CD4-positive, alpha-beta T cell treated with Interleukin-4 for 1 hour (primary cell): ENCODE measurements at places on chromosomes 4 and X.
A peak's percentile ranks its signal among the peaks of the same experiment; 100 is the strongest.

DNA sequence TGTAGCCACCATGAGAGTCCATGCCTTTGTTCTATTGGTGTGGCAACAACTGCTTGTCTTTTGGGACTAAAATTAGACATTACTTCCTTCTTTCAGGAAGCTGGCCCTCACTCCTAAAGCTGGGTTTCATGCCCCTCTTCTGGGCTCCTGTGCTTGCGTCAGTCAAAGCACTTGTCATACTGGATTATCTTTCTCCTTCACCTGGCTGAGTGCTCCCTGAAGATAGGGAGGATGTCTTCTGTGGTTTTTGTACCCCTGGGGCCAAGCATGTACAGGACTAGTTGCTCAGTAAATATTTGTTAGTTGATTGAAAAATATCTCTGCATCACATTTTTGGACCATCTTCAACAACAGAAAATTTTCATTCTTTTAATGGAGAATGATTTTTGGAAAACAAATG is 26.1 kb upstream of the LONRF3 start:
- DNase-seq = no peak

DNA sequence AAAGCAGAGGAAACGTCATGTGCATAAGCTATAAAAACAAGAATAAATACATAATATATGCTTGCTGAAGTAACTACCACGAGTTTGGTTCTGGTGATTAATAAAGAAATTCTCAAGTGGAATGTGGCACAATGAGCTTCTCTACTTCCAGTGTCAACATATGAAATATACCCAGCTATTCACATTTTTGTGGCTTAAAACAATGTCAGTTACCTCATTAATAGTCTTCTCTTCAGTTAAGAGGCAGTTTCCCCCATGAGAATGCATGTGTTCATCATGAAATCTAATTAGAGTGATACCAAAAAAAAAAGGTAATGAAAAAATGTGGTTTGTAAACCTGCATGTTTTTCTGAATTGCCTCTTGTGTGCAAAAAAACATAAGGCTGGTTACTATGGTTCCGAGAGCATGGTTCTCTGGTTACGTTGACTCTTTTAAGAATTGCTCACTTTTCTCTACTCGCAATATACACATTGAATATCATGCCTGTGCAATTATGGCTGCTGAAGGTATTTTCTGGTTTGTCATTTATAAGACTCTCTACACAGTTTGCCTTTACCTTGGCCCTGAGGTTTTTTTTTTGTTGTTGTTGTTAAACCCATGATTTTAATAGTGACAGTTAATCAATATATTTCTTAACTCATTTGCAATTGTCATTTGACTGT is 108.2 kb downstream of the PCDH7 start:
- DNase-seq = no peak

DNA sequence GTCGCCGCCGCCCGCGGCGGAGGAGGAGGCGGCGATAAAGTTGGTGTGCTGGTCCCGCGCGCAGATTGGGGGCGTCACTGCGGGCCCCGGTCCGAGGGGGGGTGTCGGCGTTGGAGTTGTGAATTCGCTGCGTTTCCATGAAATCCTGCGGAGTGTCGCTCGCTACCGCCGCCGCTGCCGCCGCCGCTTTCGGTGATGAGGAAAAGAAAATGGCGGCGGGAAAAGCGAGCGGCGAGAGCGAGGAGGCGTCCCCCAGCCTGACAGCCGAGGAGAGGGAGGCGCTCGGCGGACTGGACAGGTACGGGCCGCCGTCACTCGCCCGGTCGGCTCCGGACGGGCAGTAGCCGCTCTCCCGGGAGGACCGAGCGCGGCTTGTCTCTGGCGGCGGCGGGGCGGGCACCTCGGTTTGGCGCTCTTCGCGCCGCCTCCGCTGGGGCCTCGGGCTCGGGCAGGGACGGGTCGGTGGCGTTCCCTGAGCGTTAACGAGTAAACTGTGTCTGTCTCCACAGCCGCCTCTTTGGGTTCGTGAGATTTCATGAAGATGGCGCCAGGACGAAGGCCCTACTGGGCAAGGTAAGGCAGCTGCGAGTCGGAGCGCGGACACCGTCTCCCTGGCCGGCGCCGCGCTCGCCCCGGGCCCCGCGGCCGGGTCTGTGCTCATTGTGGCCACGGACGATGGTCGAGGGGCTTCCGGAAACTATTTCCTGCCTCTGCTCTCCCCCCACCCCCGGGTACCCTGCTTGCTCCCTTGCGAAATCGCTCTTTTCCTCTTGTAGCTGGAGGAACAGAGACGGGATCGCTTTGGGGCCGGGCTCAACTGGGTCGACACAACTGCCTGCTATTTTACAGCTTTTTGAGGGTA is 658 bp downstream of the KDM6A start:
- DNase-seq = peak; percentile 59

GRCh38 chr4:154741131-154741665 is 2.6 kb upstream of the LRAT start:
- DNase-seq = no peak

DNA sequence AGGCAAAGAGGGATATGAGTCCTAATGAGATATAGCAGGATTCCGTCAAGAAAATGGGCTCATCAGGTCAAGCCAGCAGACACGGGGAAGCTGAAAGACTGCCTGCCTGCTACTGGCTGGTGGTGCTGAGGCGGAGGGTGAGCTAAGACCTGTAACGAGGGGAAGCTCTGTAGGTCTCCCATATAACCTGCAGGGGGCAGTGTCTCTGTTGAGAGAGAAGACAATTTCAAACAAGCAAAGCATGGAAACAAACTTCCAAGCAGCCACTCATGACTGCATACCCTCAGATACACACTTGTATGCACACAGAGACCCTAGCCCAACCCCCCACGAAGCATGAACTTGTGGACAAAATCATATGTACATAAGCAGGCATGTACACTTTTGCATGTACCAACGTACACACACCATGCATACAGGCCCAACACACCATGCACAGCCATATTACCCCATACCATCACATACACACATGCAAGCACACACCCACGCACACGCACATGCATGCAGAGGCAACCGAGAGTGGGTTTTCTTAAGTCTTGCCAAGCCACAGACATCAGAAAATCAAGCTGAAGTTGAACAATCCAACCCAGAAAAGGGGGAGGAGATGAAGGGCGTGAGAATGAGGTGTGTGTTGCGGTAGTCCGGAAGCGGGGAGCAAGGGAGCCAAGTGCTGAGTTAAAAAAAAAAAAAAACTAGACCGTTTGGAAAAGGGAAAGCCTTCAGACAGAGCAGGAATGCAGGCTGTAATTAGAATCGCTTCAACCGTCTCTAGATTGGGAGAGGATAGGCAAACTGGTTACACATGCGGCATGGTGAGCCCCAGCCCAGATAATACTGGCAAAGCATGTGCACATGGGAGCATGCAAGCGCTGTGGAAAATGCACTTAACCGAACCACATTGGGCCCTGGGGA is 71.0 kb downstream of the PJA1 start:
- peak; percentile 14 for DNase-seq

- no peak for DNase-seq
Observed at GRCh38 chr4:98113012-98113411, 30.3 kb downstream of the STPG2 start.

- DNase-seq = no peak
Observed at GRCh38 chr4:73396993-73397972, 6.8 kb upstream of the ALB start.

- DNase-seq = no peak
Observed at GRCh38 chr4:147480891-147481576, at the start of gene EDNRA. EDNRA (plus strand) TSS chr4:147481097; CDS start chr4:147485682, 4,585 bp downstream.

DNA sequence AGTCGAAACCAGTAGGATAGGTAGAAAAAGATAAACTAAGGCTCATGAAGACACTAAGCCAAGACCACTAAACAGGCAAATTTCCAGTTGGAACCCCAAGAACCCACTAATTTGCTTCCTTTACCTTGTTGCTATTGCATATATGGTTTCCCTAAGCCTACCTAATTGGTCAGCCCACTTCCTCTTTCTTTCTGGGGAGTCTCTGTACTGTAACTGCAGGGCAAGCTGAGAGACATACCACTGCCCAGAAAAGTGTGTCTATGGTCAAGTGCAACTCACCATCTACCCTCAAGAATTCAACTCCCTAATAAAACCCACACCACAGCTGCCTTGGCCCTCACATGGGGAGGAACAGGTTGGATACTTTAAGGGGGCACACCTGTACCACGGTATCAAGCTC is 28.6 kb downstream of the IDS start:
- no peak for DNase-seq

DNA sequence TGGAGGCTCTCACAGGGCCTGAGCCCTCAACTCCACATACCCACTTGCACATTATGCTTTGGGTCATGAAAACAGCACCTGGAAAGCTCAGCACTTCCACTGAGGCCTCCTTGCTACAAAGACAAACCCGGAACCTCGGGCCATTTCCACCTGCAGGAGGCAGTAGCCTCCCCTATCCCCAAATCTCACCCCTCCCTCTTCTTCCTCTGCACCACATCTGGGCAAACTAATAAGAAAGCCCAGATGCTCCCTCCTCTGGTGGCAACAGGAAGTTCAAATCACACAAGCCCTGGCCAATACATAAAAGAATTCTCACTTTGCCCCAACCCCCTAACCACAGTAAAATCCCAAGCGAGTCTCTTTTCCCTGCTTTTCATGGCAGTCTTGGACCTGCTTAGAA is 136.4 kb downstream of the MAPK10 start:
- no peak for DNase-seq

- DNase-seq = no peak
Observed at GRCh38 chr4:82524570-82525152, 37.1 kb downstream of the TMEM150C start.

DNA sequence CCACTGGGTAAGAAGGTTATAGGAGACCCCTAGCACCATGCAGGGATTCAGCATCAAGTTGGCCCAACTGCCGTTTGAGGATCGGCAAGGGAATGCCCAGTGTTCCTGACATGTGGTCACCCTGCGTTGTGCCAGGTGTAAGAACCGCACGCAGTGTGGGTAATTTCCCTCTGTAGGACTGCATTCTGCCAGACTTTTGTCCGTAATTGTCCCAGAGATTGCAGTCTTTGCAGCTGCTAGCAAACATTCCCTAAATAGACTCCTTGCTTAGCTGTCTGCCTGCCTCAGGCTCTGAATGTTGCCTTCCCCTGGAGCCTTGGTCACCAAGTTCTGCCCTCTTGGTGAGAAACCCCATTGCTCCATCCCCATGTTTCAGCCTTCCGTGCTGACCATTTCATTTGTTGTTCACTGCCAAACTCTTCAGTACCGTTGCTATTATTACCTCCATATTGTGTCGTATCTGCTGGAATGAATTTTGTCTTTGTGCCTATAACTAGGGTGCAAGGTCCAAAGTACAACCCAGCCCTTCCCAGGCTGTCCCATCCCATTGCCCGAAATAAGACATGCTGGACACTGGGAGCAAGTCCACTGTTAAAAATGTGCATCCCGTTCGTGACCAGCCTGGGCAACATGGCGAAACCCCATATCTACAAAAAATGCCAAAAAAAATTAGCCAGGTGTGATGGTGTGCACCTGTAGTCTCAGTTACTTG is 53.8 kb upstream of the USP9X start:
- DNase-seq = no peak

- no peak for DNase-seq
Observed at GRCh38 chr4:10703156-10703555, 18.6 kb upstream of the CLNK start.

DNA sequence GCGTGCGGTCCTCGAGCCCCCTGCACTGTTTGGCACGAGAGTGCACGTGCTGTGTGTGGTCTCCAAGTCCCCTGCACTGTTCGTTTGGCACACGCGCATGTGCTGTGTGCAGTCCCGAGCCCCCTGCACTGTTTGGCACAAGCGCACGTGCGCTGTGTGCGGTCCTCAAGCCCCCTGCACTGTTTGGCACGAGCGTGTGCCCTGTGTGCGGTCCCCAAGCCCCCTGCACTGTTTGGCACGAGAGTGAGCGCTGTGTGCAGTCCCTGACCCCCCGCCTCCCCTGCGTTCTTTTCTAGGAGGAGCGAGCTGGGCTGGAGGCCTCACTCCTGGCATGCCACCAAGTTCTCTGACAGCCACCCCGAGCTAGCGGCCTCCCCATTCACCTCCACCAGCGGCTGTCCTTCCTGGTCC is 76.5 kb upstream of the CLDN34 start:
- no peak for DNase-seq

DNA sequence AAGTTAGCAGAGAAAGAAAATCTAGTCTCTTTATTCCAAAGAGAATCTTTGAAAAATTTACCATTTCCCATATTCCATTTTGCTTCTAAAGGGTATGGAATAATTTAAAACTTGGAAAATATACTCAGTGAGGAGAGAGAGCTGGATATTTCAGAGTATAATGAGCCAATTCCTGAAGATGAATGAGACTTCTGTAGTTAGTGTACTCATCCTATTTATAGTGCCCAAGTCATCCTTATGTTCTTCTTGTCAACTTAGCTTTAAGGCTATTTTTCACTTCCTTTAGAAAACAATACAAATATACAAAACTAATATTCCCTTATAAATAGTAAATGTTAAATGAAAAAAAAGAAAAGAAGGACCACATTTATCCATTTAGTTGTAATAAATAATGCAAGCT is 302.6 kb downstream of the IQCM start:
- DNase-seq = no peak

- DNase-seq = no peak
Observed at GRCh38 chrX:148540671-148541583, 40.5 kb downstream of the AFF2 start.

- no peak for DNase-seq
Observed at GRCh38 chr4:152264106-152264505, 271.8 kb downstream of the FBXW7 start.

- DNase-seq = no peak
Observed at GRCh38 chr4:88836216-88836615, 138.6 kb upstream of the NAP1L5 start.

DNA sequence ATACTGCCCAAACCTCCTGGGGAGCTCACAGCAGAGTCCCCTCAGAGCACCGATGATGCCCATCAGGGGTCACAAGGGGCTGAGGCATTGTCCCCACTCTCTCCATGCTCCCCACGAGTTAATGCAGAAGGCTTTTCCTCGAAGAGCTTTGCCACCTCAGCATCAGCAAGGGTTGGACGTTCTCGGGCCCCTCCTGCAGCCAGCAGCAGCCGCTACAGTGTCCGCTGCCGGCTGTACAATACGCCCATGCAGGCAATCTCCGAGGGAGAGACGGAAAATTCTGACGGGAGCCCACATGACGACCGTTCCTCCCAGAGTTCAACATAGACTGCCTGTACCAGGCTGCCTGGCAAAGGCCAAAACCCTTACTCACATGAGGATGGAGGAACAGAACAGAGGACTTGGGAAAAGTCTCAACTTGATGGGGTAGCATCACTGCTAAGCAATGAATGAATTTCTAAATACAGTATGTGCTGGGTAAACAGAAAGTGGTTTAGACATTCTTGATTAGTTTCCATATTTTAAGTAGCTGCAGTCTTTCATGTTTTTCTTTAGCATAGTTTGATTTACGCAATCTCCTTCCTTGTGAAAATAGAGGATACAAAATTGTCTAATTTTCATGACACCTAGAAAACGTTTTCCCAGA is 5.0 kb upstream of the SCML1 start:
- DNase-seq = no peak

DNA sequence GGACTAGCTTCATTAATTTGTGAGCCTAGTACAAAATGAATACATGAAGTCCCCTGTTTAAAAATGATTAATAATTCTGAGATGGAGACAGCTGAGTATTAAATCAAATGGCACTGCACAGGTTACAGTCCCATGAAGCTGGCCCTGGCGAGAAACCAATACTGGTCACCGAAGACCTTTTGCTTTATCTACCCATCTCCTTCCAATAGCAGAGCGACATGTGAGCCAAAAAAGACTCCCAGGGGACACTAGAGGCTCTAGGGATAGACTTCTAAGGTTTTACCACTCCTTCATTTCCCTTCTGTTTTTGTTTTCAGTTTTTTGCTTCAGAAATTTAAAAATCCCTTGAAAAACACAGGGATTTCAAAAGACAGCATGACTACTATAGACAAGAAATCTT is 97.0 kb upstream of the CCSER1 start:
- no peak for DNase-seq
